ENCODE measurements at places on chromosomes 1 and 21. TPM values are rescaled to one million over a fixed set of nuclear protein-coding genes. Genes with fewer than 3 reads are reported as not detected.

GRCh38 chr21:26782331-26782730 lies 62.9 kb downstream of the ADAMTS1 start:
- no peak overlapping the region for H3K4me3 ChIP-seq
- peaks cover 10% of the 10 kb centered on the region for H3K4me1 ChIP-seq
- no peaks in the 10 kb centered on the region for H3K36me3 ChIP-seq
- H3K27me3 ChIP-seq, result no peaks in the 10 kb centered on the region
- H3K27ac ChIP-seq, result peak overlapping the region; percentile 70

The TNNI3K gene
- total RNA-seq, result 2.0 TPM

GRCh38 chr1:31981972-31982371 lies 31.7 kb upstream of the KHDRBS1 start:
- no peak for DNase-seq
- H3K36me3 ChIP-seq, result no peaks in the 10 kb centered on the region
- H3K27me3 ChIP-seq, result no peaks in the 10 kb centered on the region
- H3K4me3 ChIP-seq, result no peak overlapping the region
- peaks cover 3% of the 10 kb centered on the region for H3K4me1 ChIP-seq

DNA sequence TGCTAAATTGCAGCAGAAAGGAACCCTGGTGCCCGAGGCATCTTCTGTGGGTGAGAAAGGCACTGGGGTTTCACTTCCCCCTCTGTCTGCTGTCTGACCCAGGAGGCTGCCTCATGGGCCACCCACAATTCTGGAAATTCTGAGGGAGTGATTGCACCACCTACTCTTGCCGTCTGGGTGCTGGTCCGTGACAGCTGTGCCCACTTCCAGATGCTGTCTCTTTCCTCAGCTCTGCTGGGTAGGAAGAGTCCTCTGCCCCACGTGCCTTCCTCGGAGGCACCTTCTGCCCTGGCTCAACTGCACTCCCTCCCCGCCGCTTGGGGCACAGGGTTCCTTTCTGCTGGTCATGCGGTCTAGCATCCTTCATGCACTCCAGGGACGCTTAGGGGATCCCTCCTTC lies 96.3 kb downstream of the ARHGEF10L start:
- no peak overlapping the region for H3K27ac ChIP-seq
- H3K4me3 ChIP-seq, result no peak overlapping the region
- no peak for DNase-seq
- H3K4me1 ChIP-seq, result no peaks in the 10 kb centered on the region
- H3K36me3 ChIP-seq, result no peaks in the 10 kb centered on the region

The MYOM3 gene
- 0.08 TPM for total RNA-seq

GRCh38 chr1:71047635-71048607 lies at the start of gene PTGER3:
TSS of gene PTGER3 (minus strand) at chr1:71047816. CDS start at chr1:71047577, 239 bp downstream.
- H3K4me3 ChIP-seq, result peak within 1 kb of the TSS; percentile 65
- no peaks in the 10 kb centered on the region for H3K36me3 ChIP-seq
- H3K4me1 ChIP-seq, result peaks cover 4% of the 10 kb centered on the region
- H3K27ac ChIP-seq, result no peak within 1 kb of the TSS
- H3K27me3 ChIP-seq, result no peaks in the 10 kb centered on the region
- DNase-seq, result peak; percentile 45

The DCDC2B gene
- 1.7 TPM for total RNA-seq

GRCh38 chr1:215262106-215262505 lies 179.6 kb downstream of the KCNK2 start:
- H3K36me3 ChIP-seq, result no peaks in the 10 kb centered on the region
- no peak overlapping the region for H3K4me3 ChIP-seq
- DNase-seq, result no peak
- H3K27ac ChIP-seq, result no peak overlapping the region
- H3K4me1 ChIP-seq, result no peaks in the 10 kb centered on the region
- no peaks in the 10 kb centered on the region for H3K27me3 ChIP-seq

DNA sequence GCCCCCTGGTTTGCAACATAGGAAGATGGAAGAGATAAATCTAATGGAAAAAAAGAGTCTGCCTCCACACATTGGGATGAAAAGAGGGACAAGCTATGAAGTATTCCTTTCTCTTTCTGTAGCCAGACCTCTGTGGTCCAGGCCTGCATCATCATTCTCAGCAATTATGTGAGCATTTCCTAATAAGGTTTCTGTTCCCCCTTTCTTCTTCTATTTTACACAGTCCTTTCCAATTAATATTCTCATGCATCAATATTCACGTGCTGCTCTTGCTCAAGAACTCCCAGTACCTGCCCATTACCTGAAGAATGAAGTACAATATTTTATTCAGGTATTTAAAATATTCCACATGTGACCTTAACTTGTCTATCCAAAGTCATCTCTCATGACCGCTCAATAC lies 8.2 kb upstream of the SLC30A1 start:
- DNase-seq, result no peak
- H3K27ac ChIP-seq, result no peak overlapping the region
- H3K36me3 ChIP-seq, result no peaks in the 10 kb centered on the region
- no peaks in the 10 kb centered on the region for H3K27me3 ChIP-seq
- no peak overlapping the region for H3K4me3 ChIP-seq

GRCh38 chr1:201696217-201696761 lies 132.7 kb upstream of the IPO9 start:
- no peaks in the 10 kb centered on the region for H3K36me3 ChIP-seq
- no peaks in the 10 kb centered on the region for H3K27me3 ChIP-seq
- no peak overlapping the region for H3K27ac ChIP-seq
- no peak overlapping the region for H3K4me3 ChIP-seq

GRCh38 chr1:12314333-12314903 lies 84.6 kb downstream of the VPS13D start:
- no peak overlapping the region for H3K27ac ChIP-seq
- H3K36me3 ChIP-seq, result no peaks in the 10 kb centered on the region
- H3K4me3 ChIP-seq, result no peak overlapping the region
- H3K27me3 ChIP-seq, result no peaks in the 10 kb centered on the region
- no peak for DNase-seq

- H3K27ac ChIP-seq, result peak overlapping the region; percentile 87
- H3K4me3 ChIP-seq, result peak overlapping the region; percentile 56
- H3K27me3 ChIP-seq, result no peaks in the 10 kb centered on the region
Measured at GRCh38 chr21:42973309-42973990, 912 bp upstream of the PKNOX1 start.

GRCh38 chr1:6313393-6314200 lies 52.7 kb upstream of the GPR153 start:
- no peak overlapping the region for H3K4me3 ChIP-seq
- no peaks in the 10 kb centered on the region for H3K27me3 ChIP-seq
- DNase-seq, result no peak
- H3K4me1 ChIP-seq, result no peaks in the 10 kb centered on the region
- no peaks in the 10 kb centered on the region for H3K36me3 ChIP-seq

GRCh38 chr1:193062698-193063463 lies 3.5 kb downstream of the RO60 start:
- H3K27ac ChIP-seq, result no peak overlapping the region
- no peaks in the 10 kb centered on the region for H3K36me3 ChIP-seq
- H3K4me1 ChIP-seq, result peaks cover 5% of the 10 kb centered on the region

GRCh38 chr1:115649964-115650363 lies 8.2 kb downstream of the VANGL1 start:
- no peak for DNase-seq
- no peaks in the 10 kb centered on the region for H3K36me3 ChIP-seq
- no peak overlapping the region for H3K4me3 ChIP-seq
- H3K27ac ChIP-seq, result peak overlapping the region; percentile 24

DNA sequence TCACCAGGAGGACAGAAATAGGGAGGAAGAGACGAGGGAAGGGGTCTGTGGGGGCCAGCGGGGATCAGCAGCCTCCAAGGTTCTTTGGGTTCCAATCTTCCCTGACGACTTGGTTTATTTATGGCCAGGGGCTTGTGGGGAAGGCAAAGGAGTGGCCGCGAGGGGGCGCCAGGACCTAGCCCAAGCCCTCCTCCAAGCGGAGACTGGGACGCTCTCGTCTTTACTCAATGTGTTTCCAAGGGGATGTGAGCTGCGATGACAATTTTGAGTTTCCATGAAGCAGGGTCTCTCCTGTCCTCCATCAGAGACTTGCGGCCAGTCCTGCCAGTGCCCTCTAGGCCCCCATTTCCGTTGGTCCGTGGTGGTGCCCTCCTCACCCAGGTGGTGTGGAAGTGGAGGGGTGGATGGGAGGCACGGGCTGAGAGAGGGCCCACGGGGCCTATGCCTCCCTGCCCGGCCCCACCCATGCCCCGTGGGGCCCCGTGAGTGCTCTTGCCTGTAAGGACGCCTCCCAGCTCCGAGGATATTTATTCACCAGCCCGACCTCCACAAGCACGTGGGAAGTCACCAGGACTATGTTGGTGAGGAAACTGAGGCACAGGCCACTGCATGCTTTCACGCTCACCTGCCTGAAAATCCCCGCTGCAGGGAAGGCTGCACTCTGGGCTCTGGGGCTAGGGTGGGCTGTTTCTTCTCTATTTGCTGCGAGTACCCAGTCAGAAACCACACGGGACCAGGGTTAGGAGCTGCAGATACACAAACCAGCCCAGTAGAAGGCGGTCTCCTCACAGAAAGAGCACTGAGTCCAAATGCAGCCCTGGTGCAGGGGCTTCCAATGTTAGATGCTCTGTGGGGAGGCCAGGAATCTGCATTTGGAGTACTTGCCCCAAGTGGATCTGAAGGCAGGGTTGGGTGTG lies 26.5 kb downstream of the DMRTB1 start:
- H3K27ac ChIP-seq, result no peak overlapping the region
- no peaks in the 10 kb centered on the region for H3K27me3 ChIP-seq
- H3K4me3 ChIP-seq, result no peak overlapping the region
- H3K4me1 ChIP-seq, result no peaks in the 10 kb centered on the region

The CELA3A gene
- total RNA-seq, result 25.4 TPM

DNA sequence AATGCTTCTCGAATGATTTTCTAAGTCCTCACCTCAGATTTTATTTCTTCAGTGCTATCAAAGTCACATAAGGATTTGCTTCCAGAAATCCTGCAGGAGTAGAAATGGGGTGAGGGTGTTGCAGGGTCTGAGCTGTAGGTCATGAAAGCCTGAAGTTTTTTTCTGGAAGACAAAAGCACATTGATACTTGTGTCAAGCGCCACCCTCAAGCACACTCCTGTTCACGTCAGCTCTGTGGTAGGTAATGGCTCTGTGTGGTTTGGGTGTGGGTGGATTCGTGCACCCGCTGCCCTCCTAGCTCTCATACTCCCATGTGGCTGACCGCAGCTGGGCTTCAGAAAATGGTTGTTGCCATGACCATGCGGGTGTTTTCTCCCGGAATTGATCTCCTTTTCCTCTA lies 39.9 kb downstream of the AKNAD1 start:
- no peaks in the 10 kb centered on the region for H3K27me3 ChIP-seq
- DNase-seq, result peak; percentile 27
- H3K4me1 ChIP-seq, result peaks cover 14% of the 10 kb centered on the region
- peak overlapping the region; percentile 22 for H3K4me3 ChIP-seq

The OR10Z1 gene
- total RNA-seq, result not detected

DNA sequence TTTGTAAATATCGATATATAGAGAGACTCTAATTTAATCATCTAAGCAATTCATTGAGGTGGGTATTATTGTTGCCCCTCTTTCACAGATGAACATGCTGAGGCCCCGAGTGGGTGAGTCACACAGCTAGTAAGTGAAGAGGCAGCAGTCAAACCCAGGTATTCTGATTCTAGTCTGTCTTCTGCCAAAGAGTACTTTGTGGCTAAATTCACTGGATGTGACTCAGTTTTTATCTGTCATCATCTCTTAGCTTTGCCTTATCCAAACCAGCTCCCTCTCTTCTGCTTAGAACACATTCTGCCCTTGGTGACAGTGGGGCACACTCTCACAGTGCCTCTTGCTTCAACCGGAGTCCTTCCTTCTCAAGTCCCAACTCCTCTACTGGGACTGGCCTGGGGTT lies 11.5 kb downstream of the FCRL5 start:
- no peak overlapping the region for H3K27ac ChIP-seq
- H3K27me3 ChIP-seq, result no peaks in the 10 kb centered on the region
- H3K4me1 ChIP-seq, result no peaks in the 10 kb centered on the region
- no peaks in the 10 kb centered on the region for H3K36me3 ChIP-seq
- DNase-seq, result no peak

The EDN2 gene
- total RNA-seq, result 0.32 TPM

The TMEM79 gene
- 1.8 TPM for total RNA-seq

GRCh38 chr1:155978973-155979429 lies 654 bp upstream of the ARHGEF2 start:
- H3K4me3 ChIP-seq, result peak overlapping the region; percentile 78
- H3K36me3 ChIP-seq, result no peaks in the 10 kb centered on the region
- peaks cover 32% of the 10 kb centered on the region for H3K4me1 ChIP-seq
- no peak for DNase-seq
- H3K27me3 ChIP-seq, result no peaks in the 10 kb centered on the region
- H3K27ac ChIP-seq, result peak overlapping the region; percentile 91

GRCh38 chr1:51498924-51499323 lies 20.1 kb downstream of the EPS15 start:
- H3K27ac ChIP-seq, result no peak overlapping the region
- no peaks in the 10 kb centered on the region for H3K27me3 ChIP-seq
- no peaks in the 10 kb centered on the region for H3K36me3 ChIP-seq

- peaks cover 14% of the 10 kb centered on the region for H3K4me1 ChIP-seq
- DNase-seq, result peak; percentile 27
- H3K27ac ChIP-seq, result peak overlapping the region; percentile 73
- peak overlapping the region; percentile 74 for H3K4me3 ChIP-seq
Measured at GRCh38 chr1:226736908-226737818, 1.9 kb downstream of the ITPKB start.

DNA sequence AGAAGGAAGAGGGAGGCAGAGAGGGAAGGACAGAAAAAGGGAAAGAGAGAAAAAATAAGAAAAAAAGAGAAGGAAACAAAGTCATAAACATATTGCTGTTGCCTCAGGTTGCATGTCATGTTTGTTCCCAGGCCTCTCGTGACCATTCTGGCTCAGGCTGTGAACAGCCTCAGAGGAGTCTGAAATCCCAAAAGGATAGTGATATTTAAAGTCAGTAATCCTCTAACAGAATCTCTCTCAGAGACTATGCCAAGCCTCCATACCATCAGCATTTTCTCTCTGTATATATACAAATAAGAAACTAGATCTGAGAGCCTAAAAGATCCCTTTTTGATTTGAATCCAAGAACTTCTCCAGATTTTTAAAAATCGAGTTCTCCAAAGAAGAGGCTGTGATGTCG lies 35.2 kb downstream of the GORAB start:
- H3K4me3 ChIP-seq, result no peak overlapping the region
- H3K36me3 ChIP-seq, result no peaks in the 10 kb centered on the region
- no peaks in the 10 kb centered on the region for H3K27me3 ChIP-seq

GRCh38 chr21:38574895-38575575 lies 76.8 kb upstream of the ERG start:
- no peaks in the 10 kb centered on the region for H3K4me1 ChIP-seq
- no peak overlapping the region for H3K27ac ChIP-seq
- no peaks in the 10 kb centered on the region for H3K27me3 ChIP-seq
- no peaks in the 10 kb centered on the region for H3K36me3 ChIP-seq
- no peak overlapping the region for H3K4me3 ChIP-seq
- DNase-seq, result no peak

The LINGO4 gene
- total RNA-seq, result 0.10 TPM

- no peak for DNase-seq
- no peaks in the 10 kb centered on the region for H3K36me3 ChIP-seq
- peaks cover 74% of the 10 kb centered on the region for H3K4me1 ChIP-seq
- H3K27ac ChIP-seq, result peak overlapping the region; percentile 61
Measured at GRCh38 chr1:54328066-54328636, 78.0 kb downstream of the SSBP3 start.
